ENCODE measurements at places on chromosomes 5 and 9.

DNA sequence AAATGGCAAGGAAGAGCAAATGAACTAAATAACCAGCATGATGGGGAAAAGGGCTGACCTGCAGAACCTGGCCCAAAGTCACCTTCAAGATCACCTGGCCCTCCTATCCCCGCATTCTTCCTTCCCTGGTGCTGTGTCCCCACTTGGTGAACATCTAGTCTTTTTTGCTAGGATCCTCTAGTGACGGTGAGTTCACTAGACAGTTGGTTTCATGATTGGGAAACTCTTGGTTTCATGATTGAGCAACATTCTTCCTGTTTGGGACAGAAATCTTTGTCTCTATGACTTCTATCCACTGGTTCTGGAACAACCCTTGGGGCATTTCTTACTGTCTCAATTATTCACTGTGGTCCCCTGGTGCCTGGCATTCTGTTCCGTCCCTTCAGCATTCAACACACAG is 50.2 kb upstream of the DAB2IP start:
- no peak for DNase-seq

- DNase-seq, result no peak
Observed at GRCh38 chr5:35908814-35909213, 29.6 kb downstream of the CAPSL start.

DNA sequence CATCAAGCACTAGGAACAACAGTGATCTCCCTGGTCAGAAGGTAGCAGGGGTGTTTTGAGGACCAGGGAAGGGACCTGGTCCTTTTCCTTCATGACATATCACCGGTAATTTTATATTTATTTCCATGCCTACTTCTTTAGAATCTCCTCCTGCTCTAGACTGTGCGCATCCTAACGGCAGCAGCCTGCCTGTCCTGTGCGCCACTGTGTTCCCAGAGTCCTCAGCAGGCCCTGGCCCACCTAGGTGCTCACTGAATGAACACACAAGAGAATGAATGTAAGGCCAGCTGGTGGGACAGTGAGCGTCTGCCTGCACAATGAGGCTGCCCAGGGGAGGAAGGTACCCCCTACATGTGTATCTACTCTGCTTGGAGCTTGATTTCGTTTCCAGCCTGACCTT is 51.5 kb downstream of the C5orf15 start:
- no peak for DNase-seq

DNA sequence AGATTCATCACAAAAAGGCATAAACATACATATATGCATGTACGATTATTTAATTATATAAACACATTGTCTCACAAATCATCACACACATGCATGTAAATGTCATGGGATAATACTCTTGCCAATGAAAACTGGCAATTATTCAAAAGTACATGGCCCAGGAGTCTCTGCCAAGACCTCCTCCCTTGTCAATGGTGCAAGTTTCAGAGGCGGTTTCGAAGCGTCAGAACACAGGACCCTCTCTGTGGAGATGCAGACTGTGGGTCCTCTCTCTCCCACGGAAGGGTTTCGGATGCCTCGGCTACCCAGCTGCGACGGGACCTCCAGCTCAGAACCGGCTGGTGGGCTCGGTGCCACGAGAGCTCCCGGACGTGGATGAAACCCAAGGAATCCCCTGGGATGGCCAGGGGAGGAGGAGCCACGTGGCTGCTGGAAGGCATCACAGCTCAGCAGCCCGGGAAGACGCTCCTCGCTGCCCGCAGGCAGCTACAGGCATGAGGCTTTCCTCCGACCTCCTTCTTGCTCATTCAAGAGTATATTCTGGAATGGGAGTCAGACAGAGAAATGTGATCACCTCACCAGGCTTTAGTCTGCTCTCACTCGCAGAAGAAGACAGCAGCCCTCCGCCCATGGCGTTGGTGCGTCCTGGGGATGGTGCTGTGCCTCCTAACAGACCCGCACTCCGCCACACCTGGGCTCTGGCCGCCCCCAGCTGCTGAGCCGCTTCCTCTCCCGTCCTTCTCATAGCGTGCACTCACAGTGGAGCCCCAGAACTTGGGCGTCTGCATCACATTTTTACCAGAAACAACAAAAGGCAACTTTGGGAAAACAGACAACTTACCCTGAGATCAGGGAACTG is 308.8 kb downstream of the IRX2 start:
- DNase-seq, result no peak

DNA sequence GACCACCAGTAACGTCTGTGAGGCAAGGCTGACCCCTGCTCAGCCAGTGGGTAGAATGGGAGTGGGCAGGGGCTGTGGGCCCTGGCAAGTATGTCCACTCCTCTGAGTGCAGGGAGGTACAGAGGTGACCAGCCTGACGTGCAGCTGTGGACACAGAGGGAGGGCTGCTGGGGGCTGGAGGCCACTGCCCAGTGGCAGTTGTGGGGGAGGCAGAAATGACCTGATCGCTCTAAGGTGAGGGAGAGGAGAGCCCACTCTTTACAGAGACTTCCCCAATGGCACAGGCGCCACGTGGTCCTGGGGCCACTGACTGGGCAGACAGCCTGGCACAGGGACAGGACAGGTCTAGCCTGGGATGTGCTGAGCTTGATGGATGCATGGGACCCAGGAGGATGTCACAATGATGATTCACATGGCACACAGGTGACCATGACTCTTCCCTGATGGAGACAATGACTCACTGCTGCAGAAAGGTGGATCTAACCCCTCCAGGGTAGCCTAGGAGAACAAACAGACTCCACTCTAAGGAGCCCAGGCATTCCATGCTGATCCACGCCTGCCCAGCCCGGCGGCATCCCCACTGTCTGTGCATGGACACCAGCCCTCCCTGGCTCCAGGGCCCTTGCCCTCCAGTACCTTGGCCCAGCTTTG is 7.7 kb downstream of the LPCAT1 start:
- peak; percentile 30 for DNase-seq

GRCh38 chr5:28903643-28904042 is 1865.3 kb upstream of the CDH9 start:
- DNase-seq, result no peak

DNA sequence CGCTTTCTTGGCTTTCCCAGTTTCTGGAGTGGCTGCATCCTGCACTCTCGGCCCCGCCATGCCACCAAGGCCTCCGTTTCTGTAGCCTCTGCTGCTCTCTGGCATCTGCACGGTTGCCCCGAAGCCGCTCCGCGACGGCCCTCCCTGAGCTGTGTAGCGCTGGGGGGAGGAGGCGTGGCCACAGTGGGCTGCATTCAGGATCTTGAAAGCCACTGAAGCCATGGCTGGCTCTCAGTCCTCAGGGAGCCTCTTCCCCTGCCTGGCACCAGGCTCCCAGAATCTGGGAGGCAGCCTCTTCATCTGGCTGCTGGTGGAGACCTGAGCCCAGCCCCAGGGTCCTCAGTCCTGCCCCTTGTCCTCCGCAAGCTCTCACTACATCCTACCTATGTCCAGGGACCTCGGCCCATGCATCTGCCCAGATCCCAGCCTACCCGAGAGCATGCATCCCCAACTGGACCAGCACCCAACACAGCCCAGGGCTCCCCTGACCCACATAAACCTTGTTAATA is 25.1 kb downstream of the PAEP start:
- DNase-seq, result no peak

DNA sequence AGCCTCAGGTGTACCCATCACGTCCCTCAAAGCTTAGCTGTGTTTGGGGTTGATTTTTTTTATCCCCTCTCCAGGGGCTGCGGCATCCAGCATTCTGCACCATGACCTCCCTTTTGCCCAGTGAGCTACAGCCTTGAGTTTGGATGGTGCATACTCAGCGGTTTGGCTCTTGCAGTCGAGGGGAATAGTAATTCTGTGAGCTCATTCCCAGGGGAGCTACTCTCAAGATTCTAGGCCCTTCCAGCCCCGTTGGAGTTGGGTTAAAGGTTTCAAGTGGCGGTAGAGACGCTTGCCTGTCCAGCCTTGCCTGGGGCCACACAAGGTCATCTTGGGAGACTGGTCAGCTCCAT is 102.2 kb upstream of the SPRY4 start:
- DNase-seq, result peak; percentile 59

GRCh38 chr5:74627646-74628279 is 12.8 kb downstream of the ENC1 start:
- DNase-seq, result no peak

GRCh38 chr5:35920890-35921289 is 17.5 kb downstream of the CAPSL start:
- peak; percentile 44 for DNase-seq

DNA sequence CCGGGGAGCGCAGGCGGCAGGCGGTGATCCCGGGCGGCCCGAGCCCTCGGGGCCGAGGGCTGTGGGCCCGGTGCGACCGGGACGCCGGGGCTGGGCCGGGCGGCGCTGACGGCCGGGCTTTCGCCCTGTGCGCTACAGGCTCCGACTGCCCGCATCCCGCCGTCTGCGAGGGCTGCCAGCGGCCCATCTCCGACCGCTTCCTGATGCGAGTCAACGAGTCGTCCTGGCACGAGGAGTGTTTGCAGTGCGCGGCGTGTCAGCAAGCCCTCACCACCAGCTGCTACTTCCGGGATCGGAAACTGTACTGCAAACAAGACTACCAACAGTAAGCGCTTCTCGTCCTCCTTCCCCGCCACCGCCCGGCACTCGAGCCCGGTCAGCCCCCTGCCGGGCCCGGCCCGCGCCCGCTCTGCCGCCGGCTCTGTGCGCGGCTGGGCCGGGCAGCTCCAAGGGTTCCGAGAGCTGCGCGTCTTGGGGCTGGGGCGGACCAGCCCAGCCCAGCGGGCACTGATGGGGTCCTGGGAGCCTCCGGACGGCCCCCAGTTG is 1.6 kb downstream of the LMX1B start:
- DNase-seq, result peak; percentile 18

GRCh38 chr9:12698986-12699385 is 5.8 kb downstream of the TYRP1 start:
- no peak for DNase-seq

- no peak for DNase-seq
Observed at GRCh38 chr5:159712672-159713071, 203.6 kb upstream of the ADRA1B start.

- DNase-seq, result peak; percentile 88
Observed at GRCh38 chr9:18362901-18363685, 110.9 kb upstream of the ADAMTSL1 start.

DNA sequence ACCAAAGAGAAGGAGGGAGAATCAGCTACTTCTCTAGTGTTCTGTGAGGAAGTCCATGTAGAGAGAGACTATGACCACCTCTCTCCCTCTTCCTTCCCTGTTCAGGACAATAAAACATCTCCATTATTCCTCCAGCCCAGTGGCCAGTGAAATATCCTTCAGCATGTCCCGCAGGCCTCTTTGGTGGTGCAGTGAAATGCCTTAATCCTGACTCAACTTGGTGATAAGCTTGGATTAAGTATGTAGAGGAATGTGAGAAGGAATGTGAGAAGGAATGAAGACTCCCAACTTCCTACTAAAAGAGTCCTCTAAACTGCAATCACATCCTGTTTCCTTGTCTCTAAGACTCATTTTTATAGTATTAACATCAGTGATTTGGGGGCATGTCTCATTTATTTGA is 167.3 kb downstream of the TRPM3 start:
- DNase-seq, result peak; percentile 96

DNA sequence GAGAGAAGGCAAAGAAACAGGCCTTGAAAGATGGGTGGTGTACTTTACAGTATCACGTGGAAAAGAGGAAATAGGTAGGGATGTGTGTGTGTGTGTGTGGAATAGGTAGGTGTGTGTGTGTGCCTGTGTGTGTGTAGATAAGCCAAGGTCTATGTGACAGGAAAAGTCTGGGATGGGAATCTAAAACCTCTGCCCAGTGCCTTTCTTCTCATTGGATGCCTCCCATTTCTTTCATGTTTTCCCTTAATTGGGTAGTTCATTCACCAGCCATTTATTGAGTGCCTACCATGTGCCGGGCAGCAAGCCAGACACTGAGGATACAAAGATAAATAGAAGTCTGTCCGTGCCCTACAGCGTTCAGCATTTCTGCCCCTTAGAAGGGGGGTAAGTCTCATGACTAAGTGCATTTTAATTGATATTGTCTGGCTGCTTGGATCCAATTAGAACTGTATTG is 1.0 kb downstream of the URM1 start:
- no peak for DNase-seq

- DNase-seq, result peak; percentile 35
Observed at GRCh38 chr5:40385544-40385943, 294.2 kb upstream of the PTGER4 start.

- peak; percentile 32 for DNase-seq
Observed at GRCh38 chr9:99491408-99492158, 269.5 kb downstream of the SEC61B start.

GRCh38 chr5:65776441-65777141 is 54.6 kb downstream of the NLN start:
- peak; percentile 58 for DNase-seq

DNA sequence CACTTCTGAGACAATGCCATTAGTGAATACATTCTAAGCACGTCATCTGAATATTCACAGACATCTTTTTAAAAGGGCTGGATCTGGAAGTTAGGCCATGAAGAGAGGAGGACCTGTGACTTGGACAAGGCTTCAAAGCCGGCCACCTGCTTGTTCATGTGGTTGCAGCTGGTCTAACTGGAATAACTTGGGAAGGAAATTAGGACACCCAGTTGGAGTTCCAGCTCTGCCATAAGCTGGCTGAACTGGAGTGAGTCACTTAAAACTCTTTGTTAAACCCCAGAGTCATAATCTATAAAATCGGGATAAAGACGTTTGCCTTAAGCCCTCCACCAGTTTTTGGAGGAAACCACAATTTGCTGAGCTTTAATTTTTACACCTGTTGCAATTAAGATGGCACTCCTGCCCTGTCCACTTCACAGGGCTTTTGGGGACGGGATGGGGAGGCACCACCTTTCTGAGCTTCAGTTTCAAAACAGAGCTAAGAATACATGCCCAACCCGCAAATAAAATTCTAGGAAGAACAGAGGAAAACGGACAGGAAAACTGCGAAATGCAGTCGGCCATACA is 536 bp upstream of the STX17 start:
- DNase-seq, result no peak

- no peak for DNase-seq
Observed at GRCh38 chr9:117368684-117369230, 46.1 kb downstream of the ASTN2 start.

- DNase-seq, result no peak
Observed at GRCh38 chr9:136249877-136250559, 4.4 kb upstream of the QSOX2 start.

- peak; percentile 99 for DNase-seq
Observed at GRCh38 chr5:123708074-123708806, 196.3 kb downstream of the CSNK1G3 start.

- no peak for DNase-seq
Observed at GRCh38 chr5:2166979-2167377, 284.3 kb upstream of the IRX4 start.

- DNase-seq, result no peak
Observed at GRCh38 chr5:73117088-73117740, 3.2 kb upstream of the TMEM171 start.

DNA sequence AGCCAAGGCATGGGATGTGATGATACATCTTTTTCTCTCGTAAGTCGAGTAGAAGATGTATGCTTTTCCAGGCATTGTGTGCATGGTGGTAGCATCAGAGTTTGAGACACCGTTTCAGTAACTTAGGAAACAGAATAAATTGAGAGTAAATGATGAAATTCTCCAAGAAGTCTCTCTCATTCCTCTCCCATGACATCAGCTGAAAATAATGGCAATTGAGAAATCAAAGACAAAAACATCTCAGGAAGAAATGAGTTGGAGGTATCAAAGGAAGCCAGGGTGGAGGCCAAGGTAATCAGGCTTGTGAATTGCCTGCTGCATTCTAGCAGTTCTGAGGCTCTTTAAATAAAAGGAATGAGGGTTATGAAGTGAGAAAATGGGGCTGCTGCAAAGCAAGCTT is 53.9 kb downstream of the SGCD start:
- peak; percentile 88 for DNase-seq
